ENCODE measurements at places on chromosomes 5 and 9. TPM values are rescaled to one million over a fixed set of nuclear protein-coding genes. Genes with fewer than 3 reads are reported as not detected.

- no peak for DNase-seq
These were observed 668.4 kb upstream of the CDH9 start for GRCh38 chr5:27706832-27707231.

DNA sequence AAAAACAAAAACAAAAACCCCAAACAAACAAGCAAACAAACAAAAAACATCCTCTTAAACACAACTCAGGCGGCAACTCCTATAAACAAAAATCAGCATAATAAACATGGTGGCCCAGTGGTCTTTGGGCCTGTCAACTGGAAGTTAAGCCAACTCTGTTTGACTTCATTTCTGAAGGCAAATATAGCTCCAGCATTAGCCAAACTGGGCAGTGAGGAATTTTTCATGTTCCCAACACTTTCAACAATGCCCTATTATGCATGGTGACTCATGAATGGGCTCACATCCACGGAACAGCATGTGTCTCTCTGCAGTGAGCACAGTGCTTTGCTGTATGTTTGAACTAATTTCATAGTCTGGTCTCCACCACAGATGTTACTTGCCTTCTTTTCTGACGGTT is 143.9 kb upstream of the STC2 start:
- DNase-seq, result peak; percentile 37

- no peak for DNase-seq
These were observed 40.1 kb downstream of the MACIR start for GRCh38 chr5:103298607-103299188.

GRCh38 chr5:42074353-42074752 is 149.3 kb downstream of the FBXO4 start:
- DNase-seq, result no peak

DNA sequence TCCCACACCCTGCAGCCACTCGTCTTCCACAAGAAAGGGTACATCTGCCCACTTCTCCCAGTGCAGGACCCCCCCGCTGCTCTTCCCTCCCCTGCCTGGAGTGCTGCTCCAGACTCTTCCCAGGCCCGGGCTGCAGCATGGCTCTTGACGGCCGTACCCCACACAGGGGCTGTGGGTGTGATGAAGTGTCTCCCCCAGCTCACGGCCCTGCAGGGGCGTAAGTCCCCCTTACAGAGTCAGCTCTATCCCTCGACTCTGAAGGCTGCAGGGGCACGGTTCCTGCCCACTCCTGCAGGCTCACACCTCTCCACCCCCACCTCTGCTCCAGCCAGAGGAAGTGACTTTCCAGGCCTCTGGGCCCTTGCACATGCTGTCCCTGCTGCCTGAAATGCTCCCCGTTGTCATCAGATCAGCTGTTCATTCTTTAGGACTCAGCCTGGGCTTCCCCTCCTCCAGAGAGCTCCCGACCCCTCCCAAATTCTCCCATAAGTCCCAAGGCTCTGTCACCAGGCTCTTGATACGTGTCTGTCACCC is 180.6 kb upstream of the IER5L start:
- no peak for DNase-seq

- no peak for DNase-seq
These were observed 181.9 kb upstream of the TBCA start for GRCh38 chr5:77957931-77958521.

Gene OR13D1
- total RNA-seq, result not detected
